ENCODE measurements at places on chromosomes 2 and 18.

GRCh38 chr2:24920098-24920808 is at the start of gene ADCY3:
ADCY3 (minus strand) TSS chr2:24920237; CDS start chr2:24918987, 1,250 bp downstream.
- peak; percentile 53 for DNase-seq

GRCh38 chr2:218882866-218883366 is 2.3 kb downstream of the WNT10A start:
- peak; percentile 77 for DNase-seq

GRCh38 chr2:40101131-40101575 is 322.1 kb upstream of the THUMPD2 start:
- DNase-seq, result peak; percentile 70

DNA sequence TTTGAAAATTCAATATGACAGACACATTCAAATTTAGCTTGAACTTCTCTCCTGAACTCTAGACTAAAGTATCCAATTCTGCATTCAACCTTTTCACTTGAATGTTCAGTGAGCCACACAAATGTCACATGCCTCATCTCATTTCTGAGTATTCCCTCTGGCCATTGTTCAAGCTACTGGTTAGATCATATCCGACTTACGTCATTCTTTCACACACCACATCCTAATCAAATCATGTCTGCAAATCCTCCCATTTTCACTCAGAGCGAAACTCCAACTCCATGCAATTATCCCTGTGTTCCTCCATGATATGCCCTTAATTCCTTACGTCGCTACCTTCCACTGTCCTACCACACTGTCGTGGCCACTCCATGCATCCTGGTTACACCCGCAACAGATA is 425.1 kb downstream of the CBLN2 start:
- DNase-seq, result peak; percentile 6

- no peak for DNase-seq
These were observed 53.5 kb upstream of the C2orf15 start for GRCh38 chr2:99088017-99088416.

All from kidney tubule cell (primary cell).